ENCODE measurements at places on chromosomes 3 and 15. TPM values are rescaled to one million over a fixed set of nuclear protein-coding genes. Genes with fewer than 3 reads are reported as not detected.

The NR2F2 gene
- total RNA-seq: 242 TPM

The COL6A6 gene
- 0.31 TPM for total RNA-seq

The DLL4 gene
- 33.3 TPM for total RNA-seq

The PLXNB1 gene
- 121 TPM for total RNA-seq

The ADPGK gene
- 50.6 TPM for total RNA-seq

The A4GNT gene
- not detected for total RNA-seq

The UNC13C gene
- 0.04 TPM for total RNA-seq

The APEH gene
- 51.0 TPM for total RNA-seq

DNA sequence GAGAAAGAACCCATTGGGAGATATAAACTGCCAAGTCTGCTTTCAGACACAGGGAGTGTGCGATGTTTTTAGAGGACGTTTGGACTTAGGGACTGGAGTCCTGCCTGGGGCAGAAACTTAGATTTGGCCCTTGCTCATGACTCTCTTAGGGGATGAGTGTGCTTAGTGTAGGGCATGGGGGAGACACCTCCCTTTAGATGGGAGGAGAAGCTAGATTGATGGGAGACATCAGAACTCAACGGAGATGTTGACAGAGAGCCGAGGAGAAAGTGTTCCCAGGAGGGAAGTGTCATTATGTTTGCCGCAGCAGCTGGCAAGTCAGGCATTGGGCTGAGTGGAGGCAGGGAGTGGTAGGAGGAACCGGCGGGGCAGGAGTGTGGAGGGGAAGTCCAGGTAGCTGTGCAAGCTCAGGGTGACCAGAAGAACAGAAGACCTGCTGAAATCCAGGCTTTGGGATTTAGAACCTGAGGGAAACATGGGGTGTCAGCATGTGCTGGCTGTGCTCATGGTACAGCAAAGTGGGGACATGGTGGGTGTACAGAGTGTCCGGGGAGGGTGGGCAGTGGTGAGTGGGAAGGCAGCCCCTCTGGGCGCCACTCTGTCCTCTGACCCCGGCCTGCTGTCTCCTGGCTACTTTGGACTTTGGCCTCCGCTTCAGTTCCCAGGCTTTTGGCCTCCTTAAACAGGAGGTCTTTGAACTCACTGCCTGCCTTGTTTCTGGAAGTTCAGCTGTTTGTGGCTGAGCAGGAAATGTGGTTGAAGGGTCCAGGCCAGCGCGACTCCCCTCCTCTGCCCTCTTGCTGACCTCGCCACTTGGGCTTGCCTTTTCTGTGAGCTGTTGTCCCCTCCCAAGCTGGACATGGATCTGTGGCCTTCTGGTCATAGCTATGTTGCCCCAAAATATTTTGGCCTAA, 324.0 kb upstream of the LRRFIP2 start:
- DNase-seq: no peak

DNA sequence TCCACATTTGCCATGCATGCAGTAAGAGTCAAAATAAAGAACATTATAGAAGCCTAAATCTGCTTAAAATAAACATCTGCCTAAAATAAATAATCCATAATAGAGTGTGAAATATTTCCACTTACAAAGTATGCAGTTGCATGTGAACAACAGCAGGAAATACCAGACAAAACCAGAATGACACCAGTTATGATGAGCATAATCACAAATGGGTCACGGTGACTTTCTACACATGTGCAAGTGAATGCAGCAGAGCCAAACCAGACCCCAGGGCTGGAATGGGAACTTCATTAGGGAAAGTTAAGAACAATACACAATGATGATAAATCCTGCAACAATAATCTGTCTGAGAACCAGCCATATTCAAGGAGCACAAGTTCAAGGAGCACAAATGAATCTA, 615.5 kb downstream of the ROBO2 start:
- DNase-seq: no peak

GRCh38 chr3:115512565-115513415, 110.5 kb upstream of the GAP43 start:
- peak; percentile 60 for DNase-seq

- DNase-seq: peak; percentile 83
Observed at GRCh38 chr3:13022348-13023234, 50.6 kb downstream of the IQSEC1 start.

DNA sequence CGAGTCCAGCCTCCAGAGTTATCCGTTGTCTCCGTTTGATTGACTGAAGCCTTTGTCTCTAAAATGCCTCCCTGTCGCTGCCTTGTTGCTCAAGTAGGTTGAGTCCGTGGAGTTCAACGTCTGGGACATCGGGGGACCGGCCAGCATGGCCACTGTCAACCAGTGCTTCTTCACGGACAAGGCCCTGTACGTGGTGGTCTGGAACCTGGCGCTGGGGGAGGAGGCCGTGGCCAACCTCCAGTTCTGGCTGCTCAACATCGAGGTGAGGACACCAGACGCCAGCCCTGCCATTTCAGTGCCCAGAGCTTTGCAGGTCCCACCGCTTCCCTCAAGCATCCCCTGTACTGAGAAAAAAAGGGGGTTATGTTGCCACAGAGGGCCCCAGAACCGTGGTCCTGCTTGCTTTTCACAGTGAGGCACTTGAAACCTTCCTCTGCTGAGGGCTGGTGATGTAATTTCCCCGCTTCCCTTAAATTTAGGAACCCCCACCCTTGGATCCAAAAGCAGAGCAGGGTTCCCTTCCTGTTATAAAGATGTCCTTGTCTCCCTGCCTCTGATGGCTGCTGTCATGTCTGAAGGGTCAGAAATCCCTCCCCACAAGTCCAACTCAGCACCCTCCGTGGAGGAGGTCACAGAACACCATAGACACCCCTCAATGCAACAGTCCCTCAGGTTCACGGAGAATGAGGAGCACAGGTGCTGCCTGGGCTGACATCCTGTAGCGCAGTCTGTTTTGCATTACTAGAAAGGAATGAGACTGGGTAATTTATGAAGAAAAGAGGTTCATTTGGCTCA, 105.7 kb downstream of the LRRK1 start:
- DNase-seq: peak; percentile 59

DNA sequence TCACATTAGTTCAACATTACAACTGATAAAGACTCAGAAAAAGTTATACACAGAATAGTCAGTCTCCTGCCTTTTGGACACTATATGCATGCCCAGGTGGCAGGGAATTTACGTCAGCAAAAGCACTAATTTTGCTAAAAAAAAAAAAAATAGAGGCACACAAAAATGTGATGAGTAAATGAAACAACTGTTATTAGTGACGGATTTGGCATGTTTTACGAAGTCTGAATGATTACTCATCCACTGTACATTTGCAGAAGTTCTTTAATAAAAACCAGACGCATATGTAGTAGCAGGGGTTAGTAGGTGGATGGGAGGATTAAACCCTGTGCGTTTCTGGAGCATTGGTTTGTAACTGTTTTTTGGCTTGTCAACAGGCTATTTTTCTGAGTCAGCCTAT, 99.0 kb downstream of the MITF start:
- DNase-seq: no peak

GRCh38 chr3:130816561-130817445, 70.2 kb upstream of the PIK3R4 start:
- no peak for DNase-seq

- no peak for DNase-seq
Observed at GRCh38 chr3:122987736-122988319, 39.7 kb downstream of the SEMA5B start.

DNA sequence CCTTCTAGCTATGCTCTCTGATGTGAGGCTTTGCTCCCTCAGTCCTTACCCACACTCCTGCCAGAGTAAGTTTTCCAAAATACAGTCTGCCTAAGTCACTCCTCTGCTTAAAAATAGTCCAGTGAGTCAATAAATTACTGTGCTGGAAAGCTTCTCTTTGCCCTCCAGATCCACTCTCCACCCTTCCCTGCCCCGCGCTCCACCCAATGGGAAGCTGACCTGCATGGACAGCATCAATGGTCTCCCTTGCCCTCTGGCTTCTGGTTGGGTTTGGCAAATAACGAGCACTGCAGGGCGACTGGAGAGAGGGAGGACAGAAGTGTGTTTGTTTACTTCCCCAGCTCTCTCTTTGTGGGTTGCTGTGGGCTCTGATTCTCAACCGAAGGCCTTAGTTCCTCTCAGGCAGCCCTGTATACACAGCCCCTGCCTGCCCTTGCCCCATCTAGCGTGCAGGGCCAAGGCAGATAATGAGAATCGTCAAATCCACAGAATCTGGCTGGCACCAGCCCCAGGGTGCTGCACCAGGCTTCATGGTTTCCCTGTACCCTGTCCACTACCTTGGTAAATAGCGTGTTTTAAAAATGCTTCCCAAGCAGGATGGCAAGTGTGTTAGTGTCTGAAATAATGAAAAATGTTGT, 110.4 kb downstream of the ADAMTSL3 start:
- DNase-seq: no peak

- DNase-seq: no peak
Observed at GRCh38 chr3:58230876-58231552, 6.6 kb upstream of the ABHD6 start.

- no peak for DNase-seq
Observed at GRCh38 chr3:105821433-105821832, 47.4 kb downstream of the CBLB start.

GRCh38 chr3:132573797-132574211, 23.3 kb upstream of the ACKR4 start:
- no peak for DNase-seq

DNA sequence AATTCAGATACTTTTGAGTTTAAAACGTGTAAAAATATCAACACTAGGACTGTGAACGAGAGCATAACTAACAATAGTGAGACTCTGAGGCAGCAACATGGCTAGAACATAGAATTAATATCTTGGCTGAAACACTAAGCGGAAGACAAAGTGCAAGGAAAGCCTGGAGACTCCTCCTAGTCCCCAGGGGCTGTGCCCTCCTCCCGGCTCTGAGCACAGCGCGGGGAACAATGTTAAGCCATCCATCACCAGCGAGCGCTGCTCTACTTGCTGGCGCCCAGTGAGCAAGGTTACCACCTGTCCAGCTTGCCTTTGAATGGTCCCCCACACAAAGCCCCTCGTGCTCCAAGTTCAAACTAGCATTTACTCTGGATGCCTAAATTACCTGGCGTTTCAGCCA, 436.9 kb downstream of the FOXP1 start:
- no peak for DNase-seq

DNA sequence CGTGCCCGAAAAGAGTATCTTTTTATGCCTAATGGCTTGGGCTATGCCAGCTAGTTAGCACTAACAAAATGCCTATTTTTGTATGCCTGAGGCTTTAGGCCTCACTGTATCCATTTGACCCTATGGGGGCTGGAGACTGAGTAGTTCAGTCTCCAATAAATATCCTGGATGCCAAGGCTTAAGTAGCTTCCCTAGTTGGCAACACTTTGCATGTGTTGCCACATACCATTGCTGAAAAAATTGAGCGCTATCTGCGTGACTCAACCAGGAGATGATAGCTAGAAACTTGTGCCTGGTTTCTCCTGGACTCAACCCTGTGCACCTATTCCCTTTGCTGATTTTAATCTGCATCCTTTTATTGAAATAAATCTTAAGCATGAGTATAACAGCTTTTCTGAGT, 58.4 kb upstream of the ATP2C1 start:
- DNase-seq: no peak

DNA sequence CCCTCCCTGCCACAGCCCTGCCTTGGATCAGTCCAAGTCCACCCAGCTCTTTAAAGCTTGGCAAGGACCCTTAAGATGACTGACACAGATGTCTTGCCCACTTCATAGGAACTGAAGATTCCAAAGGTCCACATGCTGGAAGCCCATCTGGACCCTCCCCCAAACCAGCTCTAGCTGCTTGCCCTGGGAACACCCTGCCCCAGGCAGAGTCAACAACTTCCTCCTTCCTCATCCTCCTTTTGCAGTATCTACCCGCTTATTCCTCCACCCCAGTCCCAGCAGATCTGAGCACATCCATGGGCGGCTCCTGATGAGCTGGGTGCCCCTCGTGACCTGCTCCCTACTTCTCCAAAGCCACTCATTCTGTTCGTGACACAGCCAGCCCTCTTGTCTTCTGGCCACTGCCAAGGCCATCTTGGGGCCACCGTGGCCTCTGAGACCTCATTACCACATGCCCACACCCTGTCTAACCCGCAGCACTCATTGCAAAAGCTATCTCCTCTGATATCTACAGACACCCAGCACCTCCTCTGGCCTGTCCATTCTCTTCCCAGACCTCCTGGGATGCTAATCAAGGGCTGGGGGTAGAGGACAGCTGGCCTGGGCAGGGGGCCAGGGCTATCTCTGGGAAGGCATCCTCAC, 2.0 kb upstream of the PFKFB4 start:
- DNase-seq: no peak

GRCh38 chr15:101023501-101024072, 104.4 kb downstream of the LRRK1 start:
- peak; percentile 40 for DNase-seq

DNA sequence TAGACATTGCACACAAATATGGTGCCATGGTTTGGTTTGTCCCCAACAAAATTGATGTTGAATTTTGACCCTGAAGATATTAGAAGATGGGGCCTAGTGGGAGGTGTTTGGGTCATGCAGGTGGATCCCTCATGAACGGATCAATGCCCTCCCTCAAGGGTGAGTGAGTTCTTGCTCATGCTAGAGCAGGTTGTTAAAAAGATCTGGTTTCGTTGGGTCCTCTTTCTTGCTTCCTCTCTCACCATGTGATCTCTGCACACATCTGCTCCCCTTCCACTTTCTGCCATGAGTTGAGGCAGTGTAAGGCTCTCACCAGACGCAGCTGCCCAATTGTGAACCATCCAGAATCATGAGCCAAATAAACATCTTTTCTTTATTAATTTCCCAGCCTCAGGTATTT, 87.8 kb upstream of the MDFIC2 start:
- no peak for DNase-seq

DNA sequence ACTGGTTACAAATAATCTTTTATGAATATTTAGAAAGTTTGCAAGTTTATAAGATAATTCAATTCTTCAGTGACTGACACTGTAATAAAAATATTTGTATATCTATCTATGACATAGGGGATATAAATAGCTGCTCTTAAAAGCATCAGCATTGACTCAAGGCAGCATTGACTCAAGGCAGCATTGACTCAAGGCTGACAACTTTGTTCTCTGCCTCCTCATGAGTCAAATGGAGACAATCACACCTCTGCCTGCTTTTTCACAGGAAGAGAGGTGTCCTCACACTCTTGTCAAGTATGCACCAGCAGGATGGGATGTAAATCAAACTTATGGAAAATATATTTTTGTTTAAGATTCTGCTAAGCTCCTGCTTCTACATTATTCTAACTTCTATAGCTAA, 1173.1 kb downstream of the NSUN3 start:
- DNase-seq: no peak

- no peak for DNase-seq
Observed at GRCh38 chr3:106089806-106090205, 221.0 kb upstream of the CBLB start.

Measured in sciatic nerve (tissue), 2 donors.